ENCODE measurements at places on chromosomes 5 and 9.

DNA sequence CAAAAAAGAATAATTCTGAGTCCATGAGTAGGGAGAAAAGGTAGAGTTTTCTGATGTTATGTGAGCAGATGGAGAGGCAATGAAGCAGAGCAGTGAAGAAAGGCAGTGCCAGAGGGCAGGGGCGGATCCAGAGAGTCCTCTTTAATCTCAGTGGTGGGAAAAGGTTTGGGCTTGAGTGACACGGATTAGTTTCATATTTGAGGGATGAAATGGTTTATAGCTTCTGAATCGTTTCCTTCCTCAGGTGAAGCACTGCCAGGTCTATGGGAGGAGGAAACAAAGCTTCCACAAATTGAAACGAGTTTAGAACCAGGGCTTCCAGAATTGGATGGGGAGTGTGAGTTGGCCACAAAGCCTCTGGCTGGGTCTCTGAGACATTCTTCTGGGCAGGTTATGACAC, 517.0 kb upstream of the PAPPA start:
- DNase-seq: no peak

DNA sequence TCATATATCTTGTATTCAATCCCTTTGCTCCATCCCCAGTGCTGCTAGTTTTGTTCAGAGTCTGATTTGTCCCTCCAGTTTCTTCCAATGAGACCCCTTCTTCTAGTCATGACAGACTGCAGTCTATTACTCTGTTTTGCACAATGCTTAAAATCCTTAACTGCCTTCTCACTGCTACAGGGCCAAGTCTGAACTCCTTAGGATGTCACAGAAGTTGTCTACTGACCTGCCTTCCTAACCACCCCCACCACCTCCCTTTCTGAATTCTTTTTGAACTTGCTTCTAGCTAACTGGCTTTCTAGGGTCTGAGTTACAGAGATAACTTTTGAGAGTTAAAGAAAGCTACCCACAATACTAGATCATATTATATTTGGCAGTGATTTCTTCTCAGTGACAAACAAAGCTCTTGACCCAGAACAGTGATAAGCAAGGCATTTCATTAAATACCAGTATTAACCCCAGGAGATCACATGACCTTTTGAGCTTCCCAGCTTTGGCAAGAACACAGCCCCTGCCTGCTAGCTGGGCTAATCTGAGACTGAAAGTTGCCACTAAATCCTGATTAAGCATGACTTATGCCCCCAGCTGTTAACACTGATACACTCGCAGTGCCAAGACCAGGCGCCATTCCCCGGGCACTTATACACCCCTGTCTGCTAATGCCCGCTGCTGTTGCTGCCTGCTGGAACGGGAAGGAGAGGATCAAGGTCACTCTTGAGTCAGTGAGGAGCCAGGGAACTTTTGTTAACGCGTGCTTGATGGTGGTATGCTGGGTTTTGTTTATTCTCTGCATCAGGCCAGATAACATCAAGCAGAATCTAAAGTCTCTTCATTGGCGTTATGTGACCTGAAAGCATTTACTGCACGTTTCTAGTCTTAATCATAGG, 36.4 kb upstream of the ADAMTSL1 start:
- DNase-seq: no peak

- no peak for DNase-seq
These were observed 48.9 kb downstream of the AHRR start for GRCh38 chr5:370311-370958.

DNA sequence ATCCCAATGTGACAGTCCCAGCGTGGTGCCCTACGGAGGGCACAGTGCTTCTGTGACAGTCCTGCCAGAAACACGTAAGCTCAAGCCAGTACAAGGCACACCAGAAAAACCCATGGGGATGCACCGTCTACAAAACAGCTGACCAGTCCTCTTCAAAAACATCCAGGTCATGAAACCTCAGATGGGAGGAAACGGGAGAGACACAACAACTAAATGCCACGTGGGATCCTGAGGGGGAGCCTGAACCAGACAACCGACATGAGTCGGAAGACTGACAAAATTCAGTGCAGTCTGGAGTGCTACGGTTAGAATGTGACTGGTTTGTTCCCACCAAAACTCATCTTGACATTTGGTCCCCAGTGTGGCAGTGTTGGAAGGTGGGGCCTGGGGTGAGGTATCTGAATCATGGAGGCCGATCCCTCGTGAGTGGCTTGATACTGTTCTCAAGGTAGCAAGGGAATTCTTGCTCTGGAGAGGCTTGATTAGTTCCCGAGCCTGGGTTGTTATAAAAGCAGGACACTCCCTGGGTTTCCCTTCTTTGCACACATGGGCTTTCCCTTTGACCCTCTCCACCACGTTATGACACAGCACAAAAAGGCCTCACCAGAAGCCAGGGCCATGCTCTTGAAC, 55.4 kb downstream of the ADAMTS2 start:
- DNase-seq: no peak

- no peak for DNase-seq
These were observed 30.2 kb downstream of the TJP2 start for GRCh38 chr9:69204326-69204725.

DNA sequence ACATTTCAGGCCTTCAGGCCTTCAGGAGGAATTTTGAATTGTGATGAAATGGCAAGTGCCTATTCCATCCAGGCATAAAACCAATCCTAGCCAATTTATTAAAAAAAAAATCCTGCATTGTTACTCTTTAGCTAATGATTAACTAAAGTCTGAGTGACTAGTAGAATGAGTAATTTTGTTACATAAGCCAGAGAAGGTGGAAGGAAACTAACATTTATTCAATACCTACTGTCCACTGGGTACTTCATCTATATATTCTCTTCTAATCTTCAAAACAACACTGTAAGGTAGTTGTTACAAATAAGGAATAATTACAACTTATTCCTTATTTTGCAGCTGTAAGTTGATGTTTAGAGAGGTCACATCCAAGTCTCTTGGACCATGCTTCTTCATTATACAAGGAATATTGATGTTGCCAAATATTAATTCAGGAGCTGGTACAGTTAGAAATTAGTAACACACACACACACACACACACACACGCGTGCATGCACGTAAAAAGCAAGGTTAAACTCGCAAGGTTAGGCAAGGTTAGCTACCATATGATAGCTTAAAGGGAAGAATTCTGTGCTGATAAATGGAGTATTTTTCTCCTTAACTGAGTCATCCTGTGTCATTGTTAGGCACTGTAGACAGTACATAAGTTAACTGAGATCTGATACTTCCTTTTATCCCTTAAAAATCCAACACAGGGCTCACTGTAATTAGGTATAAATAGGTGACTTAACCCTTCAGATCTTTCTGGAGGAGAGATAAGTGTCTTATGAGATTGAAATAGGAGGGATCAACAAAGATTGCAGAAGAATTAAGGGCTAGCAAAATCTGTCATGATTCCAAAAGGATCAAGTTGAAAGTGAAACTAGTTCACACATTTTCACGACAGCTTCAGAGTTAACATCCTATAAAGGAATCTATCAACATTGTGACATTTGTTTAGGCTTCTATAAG, 596.9 kb downstream of the PDE4D start:
- no peak for DNase-seq

GRCh38 chr5:129477532-129477931, 17.4 kb downstream of the ADAMTS19 start:
- no peak for DNase-seq

GRCh38 chr5:148864113-148864841, 37.9 kb downstream of the ADRB2 start:
- DNase-seq: no peak

DNA sequence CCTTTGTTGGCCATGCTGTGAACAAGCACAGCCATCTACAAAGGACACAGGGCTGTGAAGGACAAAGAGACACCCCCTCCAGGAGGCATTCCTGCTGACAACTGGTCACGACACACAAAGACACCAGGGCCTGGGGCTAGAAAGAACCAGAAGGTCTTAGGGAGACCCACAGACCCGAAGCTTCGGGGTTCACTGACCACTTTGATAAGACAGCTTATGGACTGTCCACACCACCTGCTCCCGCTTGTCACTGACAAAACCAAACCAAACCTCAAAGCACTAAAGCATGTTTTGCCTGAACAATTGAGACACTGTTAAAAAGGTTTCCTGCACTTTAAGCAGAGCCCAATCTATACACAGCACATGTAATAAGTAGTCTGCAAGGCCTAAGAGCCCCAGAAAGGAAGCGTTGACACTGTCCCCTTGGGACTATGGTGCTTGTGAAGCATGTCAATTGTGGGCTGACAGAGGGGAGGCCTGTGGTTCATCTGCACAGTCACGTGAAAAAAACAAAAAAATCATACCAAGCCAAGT, 185.0 kb downstream of the GAPVD1 start:
- DNase-seq: no peak

DNA sequence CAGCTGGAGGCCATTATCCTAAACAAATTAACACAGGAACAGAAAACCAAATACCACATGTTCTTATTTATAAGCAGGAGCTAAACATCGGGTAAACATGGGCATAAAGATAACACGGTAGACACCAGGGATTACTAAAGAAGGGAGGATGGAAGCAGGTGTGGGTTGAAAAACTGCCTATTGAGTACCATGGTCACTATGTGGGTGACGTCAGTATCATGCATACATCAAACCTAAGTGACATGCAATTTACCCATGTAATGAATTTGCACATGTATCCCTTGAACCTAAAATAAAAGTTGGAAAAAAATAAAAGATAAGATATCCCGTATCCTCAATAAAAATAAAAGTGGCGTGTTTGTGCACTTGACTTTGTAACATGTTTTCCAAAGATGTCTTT, 88.8 kb downstream of the DOCK8 start:
- DNase-seq: no peak

DNA sequence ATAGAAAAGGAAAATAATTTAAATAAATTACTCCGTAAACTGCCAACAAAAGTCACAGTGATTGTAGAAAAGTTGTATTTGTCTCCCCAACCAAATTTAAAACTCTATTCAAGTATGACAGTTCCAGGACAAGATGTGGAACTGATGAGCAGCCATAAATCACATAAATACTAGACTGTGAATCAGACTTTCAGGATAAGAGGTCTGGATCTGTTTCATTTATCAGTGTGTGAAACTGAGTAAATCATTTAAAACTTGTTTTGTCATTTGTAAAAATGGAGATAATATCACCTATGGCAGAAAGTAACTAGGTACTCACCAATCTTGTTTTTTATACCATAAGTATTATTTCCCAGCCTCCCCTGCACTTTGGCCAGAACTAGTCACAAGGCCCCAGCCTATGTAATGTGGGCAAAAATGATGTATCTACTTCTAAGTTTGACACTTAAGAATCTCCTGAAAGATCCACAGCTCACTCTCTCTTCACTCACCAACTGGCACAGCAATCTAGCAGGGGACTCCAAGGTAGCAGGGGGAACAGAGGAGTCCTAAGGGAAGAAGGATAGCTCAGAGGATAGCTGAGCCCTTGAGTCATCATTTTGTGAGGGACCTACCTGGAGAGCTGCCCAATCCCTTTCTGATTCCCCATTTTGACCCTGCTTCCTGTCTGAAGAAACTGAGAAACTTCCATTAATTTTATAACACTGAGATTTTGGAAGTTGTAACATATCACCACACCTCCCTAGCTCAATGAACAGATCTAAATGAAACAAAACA, 31.6 kb downstream of the TMEM161B start:
- no peak for DNase-seq

DNA sequence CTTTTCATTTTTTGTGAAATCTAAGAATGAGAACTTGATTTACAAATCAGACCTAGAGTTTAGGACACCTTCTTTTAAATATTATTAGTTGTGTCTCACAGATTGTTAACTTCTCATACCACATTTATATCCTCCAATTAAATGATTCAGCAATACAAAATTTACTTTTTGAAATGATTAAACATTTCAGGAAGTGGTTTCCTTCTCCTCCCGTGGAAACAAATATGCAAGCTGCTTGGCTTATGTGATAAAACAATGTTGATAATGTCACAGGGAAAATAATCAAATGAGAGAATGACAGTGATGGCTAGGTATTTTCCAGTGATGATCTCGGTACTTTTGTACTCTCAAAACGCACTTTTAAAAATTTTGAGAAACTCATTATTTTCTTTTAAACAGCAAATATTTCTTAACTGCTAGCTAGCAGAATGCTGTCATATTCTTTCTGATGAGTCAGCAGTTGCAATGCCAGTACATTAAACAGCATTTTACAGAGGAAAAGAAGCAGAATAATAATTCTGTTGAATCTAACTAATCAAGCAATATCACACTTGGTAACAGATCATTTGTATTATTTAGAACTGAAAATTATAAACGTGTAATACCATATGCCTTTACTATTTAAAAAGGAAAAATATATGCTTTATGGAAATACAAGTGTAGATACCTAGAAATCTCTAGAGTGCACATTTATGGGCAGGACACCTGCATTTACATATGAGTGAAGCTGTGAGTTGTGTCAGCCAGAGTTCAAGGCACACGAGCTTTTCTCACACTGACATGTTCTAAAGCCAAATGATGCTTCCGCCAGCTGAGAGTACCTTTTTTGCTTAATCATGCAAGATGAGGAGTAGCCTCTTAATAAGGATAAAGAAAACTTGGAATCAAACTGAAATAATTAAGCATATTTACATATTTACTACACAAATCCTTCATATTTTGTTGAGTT, 53.6 kb upstream of the CDH18 start:
- no peak for DNase-seq

DNA sequence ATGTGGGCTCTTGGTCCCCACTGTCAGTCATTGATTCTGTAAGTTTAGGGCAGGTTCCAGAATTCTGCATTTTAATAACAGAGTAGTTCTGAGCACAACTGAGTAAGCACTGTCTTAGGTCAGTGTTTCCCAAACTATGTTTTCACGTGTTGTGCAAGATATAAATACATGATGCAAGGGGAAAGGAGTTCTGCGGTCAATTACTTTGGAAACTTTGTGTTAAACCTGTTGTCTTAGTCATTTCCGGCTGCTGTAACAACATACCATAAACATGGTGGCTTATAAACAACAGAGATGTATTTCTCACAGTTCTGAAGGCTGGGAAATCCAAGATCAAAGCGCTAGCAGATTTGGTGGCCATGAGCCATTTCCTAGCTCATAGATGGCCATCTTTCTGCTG, 69.8 kb downstream of the EQTN start:
- no peak for DNase-seq

DNA sequence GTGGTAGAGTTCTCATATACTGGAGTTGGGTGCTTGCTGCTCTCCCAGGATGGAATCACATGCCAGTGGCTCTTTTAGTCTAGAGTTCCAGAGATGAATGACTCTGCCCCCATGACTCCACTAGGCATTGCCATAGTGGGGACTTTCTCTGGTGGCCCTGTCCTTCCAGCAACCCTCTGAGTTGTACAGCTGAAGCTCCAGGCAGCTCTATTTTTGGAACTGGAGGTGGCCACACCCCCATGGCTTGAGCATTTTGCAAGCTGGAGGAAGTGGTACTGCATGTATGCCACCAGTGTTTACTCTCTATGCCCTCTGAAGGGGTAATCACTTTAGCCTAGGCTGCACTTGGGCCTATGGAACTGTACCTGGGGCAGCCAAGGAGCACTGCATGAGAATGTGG, 112.6 kb downstream of the RANBP17 start:
- DNase-seq: no peak

- no peak for DNase-seq
These were observed 355.6 kb downstream of the TAF11L14 start for GRCh38 chr5:17989567-17990563.

- DNase-seq: no peak
These were observed 26.3 kb downstream of the SLC46A2 start for GRCh38 chr9:112864403-112864802.

- no peak for DNase-seq
These were observed 102.6 kb downstream of the WNK2 start for GRCh38 chr9:93286252-93287188.

Measured in NCI-H1930 (cell line).